ENCODE measurements at places on chromosomes 2 and 18.

DNA sequence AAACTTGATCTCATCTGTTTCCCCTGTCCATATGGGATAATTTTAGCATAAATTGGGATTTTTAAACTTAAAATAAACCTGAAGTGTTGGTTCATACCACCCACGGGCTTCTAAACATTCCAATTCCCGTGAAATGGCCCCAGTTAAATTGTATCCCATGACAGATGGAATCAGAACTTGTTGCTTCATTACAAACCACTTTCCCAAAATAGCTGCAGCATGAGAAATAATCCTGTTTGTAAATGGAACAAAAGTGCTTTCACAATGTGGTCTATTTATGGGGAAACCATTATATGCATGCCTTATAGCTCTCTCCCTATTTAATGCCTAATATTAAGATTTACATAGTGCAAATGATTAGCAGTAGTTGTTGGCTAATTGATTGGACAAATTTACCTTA is 15.9 kb downstream of the SCG2 start:
- no peak for DNase-seq

GRCh38 chr2:42653908-42654445 is 85.5 kb downstream of the MTA3 start:
- no peak for DNase-seq

DNA sequence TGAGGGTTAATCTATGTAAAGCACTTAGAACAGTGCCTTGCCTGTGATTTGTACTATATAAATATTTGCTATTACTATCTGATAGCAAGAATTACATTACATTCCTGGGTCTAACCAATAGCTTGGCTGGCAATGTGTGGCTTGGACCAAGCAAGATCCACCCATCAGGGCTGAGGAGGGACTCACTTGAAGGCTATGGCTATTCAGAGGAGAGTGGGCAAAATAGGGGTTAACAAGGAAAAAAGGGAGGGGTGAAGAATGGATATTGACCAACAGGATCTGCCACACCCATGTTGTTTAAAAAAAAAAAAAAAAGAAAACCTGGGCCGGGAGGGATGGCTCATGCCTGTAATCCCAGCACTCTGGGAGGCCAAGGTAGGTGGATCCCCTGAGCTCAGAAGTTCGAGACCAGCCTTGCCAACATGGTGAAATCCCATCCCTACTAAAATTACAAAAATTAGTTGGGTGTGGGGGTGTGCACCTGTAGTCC is 20.0 kb upstream of the TMBIM1 start:
- DNase-seq = no peak

DNA sequence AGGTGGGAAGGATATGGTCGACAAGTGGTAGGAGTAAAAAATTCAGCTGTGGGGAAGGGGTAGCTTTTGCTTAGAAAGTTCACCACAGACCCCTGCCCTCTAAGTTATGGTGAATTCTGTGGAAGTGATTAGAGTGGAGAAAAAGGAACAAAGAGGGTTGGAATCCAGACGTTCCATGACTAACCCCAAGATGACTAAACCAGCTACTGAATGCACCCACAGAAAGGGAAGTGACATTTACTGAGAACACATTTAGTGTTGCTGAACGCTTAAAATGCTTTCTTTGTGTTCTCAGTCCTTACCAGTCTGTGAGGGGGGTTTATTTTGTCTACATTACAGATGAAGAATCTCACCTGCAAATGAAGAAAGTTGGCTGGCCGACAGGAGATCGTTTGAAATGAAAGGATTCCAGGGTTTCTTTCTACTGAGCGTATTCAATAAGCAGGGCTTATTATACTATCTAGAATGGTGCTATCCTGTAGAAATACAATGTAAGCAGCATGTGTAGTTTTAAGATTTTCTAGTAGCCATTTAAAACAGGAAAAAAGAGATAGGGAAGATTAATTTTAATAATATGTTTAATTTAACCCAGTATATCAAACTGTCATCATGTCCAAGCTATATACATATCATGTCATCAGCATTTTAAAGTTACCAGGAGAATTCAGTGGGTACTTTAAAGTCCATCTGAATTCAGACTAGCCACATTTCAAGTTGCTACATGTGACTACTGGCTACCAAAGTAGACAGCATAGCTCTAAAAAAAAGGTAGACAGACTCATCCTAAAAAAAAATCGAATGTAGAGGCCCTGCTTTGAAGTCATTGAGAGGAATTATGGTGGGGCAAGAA is 60.1 kb downstream of the LIMS1 start:
- DNase-seq = no peak

DNA sequence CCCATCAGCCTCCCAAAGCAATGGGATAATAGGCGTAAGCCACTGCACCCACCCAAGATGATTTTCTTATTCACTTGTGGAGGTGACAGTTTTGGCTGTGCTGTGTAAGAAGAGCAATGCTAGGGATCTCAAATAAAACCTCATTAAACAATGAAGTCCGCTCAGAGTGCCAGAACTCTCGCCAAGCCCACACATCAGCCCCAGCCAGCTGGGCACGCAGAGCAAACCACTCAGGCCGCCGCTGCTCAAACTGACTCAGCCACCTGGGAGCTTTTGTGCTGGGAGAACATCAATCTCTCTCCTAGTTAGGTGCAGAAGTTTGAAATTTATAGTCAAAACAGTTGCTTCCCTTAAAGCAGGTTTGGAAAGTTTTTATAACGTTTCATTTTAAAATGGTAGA is 47.6 kb downstream of the RNF152 start:
- no peak for DNase-seq

GRCh38 chr18:199768-200167 is 41.4 kb downstream of the USP14 start:
- DNase-seq = no peak

- no peak for DNase-seq
These were observed 274.8 kb downstream of the ALPK2 start for GRCh38 chr18:58354051-58354450.

GRCh38 chr2:65850695-65851094 is 418.3 kb upstream of the SPRED2 start:
- no peak for DNase-seq

DNA sequence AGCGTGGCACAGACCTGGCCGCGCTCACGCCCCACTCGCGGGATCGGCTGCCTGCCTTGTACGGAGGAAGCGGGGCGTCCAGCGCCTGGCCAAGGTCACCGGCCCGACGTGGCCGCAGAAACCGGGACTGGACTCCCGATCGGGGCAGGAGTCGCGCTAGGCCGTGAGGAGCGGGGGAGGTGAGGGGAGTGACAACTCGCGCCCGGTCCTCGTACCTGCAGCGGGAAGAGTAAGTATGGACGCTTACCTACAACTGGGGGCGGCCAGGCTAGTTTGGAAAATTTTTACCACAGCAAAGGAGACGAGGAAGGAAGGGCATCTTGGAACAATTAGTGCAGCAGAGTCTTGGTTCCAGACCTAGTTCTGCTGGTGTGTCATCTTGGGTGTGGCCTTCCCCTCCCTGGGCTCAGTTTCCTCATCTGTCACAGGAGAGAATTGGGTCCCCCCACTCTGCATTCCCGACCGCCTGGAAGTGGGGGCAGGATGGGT is 693 bp downstream of the UBE2F start:
- peak; percentile 8 for DNase-seq

DNA sequence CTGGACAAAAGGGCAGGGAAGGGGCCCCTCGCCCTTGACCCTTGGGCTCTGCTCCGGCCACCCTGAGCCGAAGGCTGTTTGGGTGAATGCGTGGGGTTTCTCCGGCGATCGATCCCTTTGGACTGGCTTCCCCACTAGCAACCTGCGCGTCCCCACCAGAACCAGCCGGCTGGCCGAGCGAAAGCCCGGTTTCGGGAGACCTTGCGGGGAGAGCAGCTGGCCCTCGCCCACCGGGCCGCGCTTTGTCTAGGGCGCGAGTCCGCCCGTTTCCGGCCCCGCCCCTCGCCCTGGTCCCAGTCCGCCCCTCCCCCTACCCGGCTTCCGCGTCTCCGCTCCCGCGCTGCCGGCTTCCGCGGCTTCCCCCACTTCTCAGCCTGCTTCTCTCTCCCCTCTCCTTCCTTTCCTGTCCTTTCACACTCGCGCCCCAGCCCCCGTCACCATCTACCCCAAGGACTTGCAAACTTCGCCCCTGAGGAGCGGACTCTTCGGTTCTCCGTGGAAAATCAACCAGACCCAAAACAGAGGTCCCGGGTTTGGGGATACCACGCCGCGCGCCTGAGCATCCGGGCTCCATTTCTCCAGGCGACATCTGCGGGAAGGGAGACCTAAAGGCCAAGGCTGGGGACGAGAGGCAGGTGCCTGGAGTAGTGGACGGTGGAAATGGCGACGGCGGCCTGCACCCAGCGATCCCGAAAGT is 48.0 kb upstream of the ATP6V1B1 start:
- DNase-seq = peak; percentile 28

DNA sequence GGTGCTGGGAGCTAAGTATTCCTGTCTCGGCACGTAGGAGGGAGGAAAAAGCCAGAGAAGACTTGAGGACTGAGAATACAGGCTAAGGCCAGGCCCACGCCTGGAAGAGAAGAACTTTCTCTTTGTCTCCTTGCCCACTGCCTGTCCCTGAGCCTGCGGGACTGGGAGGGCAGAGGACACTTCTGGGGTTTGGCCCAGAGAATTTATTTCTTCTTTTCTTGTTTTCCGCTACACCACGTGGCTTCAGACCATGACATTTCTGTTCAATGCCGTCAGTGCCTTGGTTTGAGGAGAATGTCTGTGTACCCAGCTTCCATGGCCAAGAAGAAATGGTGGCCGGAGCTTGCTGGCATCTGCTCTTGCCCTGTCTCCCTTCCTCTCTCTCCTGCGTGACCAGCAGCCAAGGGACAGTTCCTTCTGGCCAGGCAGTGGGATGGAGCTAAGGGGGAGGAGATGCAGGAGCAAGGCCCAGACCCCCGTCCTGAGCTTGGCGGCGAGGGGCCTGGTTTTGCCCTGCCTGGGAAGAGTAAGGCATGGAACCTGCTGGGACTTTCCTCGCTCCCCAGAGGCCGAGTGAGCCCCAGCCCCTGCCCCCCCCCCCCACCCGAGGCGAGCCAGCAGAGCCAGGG is 140.3 kb downstream of the KLHL29 start:
- no peak for DNase-seq

DNA sequence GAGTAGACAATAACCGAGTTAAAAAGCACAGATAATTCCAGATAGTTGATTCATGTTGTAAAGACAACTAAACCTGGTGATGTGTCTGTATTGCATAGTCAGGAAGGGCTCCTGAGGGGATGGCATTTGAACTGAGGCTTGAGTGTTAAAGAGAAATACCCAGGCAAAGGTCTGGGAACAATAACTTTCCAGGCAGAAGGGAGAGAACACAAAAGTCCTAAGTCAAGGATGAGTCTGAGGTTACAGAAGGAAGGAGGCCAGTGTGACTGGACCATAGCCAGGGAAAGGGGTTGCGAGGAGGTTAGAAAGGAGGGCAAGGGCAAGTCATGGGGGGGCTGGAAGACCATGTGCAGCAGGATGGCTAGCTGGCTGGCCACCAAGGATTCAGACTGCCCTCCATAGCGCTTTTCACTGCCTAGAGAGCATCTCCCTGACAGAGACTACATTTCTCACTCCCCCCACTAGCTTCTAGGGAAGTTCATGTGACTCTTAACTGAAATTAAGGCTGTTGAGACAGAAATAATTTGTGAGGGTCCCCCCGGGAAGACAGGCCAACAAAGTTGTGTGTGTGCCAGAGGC is 135.5 kb upstream of the CREB1 start:
- no peak for DNase-seq

DNA sequence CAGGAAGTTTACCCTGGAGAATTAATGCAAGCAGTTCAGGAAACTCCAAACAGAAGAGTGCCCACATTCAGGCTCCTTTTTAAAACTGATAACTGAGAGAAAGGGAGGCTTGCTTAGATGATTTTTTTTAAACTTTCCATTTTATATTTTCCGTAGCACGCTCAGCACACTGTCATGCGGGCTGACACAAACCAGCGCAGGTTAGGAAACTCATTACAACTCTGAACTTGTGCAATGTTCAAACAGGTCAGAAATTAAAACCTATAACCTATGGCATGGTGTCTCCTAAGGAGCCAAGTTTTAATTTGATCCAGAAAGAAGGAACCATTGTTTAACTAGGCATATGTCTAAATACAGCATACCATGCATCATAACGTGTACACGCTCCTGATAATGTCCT is 117.7 kb upstream of the SMIM21 start:
- no peak for DNase-seq

DNA sequence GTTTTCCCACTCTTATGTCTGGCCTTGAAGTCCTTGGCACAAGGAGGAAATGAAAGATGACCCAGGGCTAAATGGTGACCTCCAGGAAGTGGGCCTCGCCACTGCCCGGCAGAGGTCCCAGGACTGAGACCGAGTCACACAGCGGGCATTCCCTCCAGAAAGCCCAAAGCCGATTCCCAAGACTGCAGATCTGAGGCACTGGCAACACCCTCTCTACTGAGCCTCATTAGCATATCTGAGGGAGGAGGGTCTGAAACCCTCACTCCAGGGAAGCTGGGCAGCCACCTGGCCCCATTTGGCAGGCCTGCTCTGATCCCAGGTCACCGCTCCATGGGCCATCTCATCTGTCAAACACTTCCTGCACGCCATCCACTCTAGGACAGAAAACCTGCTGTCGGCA is 29.1 kb downstream of the FAM178B start:
- DNase-seq = no peak

DNA sequence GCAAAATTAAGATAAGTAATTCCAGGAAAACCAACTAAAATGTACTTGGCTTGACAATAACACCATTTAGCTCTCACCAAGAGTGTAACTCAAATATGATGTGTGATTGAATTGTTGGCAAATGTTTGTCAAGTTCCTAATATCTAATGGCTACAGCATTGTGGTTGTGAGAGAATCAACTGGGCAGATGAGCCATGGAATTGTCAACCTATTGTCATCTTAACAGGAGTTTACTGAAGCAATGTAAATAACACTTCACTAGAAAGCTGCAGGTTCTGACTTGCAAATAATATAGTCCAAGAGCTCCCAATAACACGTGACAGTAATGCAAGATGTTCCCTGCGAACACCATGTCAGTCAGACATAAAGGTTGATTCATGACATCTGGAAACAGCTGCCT is 495.2 kb upstream of the MEIS1 start:
- no peak for DNase-seq

All from stimulated activated CD4-positive, alpha-beta T cell treated with anti-CD3 and anti-CD28 coated beads, Interleukin-15, amount 100 ng/mL, for 1 hour (primary cell).